Right renal cortex interstitium (tissue), 3 donors: ENCODE measurements at places on chromosomes 3 and 15. TPM values are rescaled to one million over a fixed set of nuclear protein-coding genes. Genes with fewer than 3 reads are reported as not detected.

GRCh38 chr3:187497052-187497451 is 128.9 kb downstream of the RTP4 start:
- DNase-seq, result no peak

DNA sequence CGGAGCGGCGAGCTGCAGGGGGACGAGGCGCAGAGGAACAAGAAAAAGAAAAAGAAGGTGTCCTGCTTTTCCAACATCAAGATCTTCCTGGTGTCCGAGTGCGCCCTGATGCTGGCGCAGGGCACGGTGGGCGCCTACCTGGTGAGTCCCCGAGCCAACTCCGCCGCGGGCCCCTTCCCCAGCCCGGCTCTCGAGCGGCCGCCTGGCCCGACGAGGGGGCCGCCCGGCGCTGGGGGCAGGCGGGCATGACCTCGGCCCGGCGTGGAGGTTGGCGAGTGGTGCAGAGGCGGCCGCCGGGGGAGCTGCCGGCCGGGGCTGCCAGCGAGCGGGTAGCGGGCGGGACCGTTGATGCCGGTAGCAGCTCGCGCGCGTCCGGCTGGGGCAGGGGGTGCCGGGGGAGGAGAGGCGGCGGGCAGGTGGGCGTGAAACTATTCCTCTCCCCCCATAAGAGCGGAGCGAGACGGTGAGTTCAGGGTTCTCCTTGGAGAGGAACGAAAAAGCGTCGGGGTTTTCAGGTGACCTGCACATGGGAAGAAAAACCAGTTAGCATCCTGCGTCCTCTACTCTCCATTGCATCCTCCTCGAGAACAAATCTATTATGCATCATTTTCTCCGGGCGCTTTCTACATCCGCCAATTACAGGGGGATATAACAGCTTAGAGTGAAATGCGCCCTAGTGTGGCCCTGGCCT is 585 bp downstream of the SLCO3A1 start:
- DNase-seq, result no peak

DNA sequence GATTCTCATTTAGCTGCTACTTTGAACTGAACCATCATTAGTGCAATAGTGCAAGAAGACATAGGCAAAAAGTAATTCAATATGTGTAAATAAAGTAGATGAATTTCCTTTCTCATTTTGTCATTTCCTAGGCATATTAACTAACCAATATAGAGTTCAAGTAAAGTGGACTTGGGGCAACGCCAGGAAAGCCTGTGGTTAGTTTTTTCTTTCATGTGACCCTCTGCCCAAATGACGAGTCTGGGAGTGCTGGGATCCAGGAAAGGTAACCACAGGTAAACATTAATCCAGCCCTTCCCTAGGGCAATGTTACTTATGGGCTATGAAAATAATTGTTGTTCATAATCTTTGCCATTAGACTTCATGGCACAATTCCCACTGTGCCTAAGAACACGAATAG is 181.0 kb downstream of the VPS13C start:
- DNase-seq, result no peak

Gene WNT7A
- not detected for polyA plus RNA-seq

DNA sequence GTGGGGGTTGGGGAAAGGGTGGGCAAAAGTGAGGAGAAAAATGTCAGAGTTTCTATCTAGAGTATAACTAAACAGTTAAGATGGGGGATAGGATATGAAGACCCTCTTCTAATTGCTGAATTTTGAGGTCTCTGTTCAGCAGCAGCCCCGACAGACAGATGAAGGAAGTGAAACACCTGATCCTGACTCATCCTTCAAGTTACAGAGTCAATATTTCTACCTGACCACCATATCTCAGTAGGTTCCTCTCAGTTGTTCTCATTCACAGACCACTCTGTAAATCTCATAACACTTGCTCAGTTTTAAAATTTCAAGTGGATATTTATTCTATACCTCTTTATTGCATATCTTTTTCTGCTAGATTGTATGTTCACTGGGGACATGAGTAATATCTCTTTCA is 69.5 kb downstream of the CCDC54 start:
- DNase-seq, result no peak

DNA sequence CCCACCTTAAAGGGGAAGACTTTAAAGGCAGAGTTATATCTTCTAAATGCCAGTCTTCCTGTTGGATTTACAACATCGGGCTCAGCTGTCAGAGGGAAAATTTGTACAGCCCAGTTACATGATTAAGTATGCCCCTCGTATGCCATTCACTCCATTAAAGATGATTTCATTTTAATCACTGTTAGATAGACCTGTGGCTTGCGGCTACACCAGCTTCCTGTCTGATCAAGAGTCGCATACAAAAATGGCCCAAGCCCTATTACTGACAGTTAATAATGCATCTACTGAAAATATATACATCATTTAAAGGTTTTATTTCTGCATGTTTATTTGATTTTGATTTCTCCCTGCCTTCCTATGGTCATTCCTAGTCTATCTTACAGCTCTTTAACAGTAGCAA is 7.1 kb downstream of the EIF4E3 start:
- no peak for DNase-seq

- peak; percentile 1 for DNase-seq
Observed at GRCh38 chr3:95750097-95750496, 1064.3 kb upstream of the EPHA6 start.

Gene IFT122
- polyA plus RNA-seq, result 39.1 TPM

GRCh38 chr3:32284443-32285212 is 46.1 kb downstream of the CMTM8 start:
- DNase-seq, result no peak

DNA sequence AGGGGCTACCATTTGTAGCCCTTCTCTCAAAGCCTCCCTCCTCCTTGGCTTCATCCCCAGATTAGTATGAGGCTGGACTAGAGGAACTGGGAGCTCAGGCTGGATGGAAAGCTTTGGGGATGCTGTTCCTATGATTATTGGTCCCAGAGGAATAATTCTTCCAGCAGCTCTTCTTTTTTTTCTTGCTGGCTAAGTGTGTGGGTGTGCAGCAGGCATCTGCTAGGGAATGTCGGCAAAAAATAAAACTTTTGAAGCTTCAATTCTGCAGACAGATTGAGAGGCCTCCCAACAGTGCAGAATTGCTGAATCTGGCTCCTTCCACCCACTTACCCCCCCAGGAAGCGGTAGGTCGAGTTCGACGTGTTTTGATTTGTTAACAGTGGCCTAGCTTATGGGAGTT is 138.5 kb upstream of the ANKRD28 start:
- no peak for DNase-seq

DNA sequence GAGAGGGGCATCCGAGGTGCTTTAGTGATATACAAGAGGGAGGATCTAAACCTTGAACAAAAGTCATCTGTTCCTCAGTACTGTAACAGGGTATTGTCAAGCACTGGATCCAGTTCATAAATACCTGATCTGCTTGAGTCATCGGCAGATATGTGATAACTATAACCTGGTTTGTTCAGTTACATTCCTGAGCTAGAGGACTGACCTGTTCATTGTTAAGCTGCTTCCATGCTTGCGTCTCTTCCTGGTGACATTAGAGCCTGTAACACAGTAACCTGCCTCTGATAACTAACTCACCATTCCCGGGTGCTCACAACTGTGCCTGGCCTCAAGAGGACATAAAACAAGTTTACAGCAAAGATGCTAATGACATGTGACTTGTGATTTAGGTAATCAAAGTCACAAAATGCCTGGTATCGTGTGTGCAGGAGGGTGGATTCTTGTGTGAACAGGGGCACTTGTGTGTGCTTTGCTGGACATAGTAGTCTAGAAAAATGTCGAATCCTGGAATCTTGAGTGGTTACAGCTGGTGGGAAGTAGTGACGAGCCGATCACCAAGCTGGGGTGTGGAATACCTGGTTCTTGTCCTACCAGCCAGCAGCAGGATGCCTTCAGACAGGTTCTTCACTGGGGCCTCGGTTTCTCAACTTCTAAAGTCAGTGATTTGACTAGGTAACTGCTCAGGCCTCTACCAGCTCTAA is 30.9 kb upstream of the POLR2M start:
- no peak for DNase-seq

Gene PAQR5
- polyA plus RNA-seq, result 33.2 TPM

DNA sequence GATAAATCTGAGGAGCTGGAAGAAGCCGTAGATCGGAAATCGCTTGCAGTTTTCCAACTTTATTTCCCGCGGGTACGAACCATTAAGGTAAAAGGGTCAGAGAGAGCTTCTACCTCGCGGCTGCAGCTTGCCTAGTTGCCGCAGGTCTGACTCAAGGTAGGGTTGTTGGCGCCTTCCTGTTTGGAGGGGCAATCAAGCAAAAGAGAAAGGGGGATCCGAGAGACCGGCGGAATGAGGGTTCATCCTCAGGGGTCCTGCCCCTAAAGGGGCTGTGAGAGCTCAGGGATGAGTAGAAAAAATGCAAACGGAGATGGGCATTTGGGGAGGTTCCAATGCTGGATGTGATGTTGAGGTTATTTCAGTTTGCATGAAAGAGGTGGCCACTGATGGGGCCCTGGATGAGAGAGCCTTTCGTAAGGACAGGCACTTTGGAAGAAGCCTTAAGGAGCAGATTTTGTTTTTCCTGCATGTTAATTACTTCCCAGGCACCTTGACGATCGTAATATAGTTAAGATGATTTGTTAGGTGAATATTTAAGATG is 265.4 kb downstream of the CGGBP1 start:
- peak; percentile 2 for DNase-seq

GRCh38 chr3:123159926-123160635 is 41.7 kb upstream of the SEC22A start:
- DNase-seq, result no peak

DNA sequence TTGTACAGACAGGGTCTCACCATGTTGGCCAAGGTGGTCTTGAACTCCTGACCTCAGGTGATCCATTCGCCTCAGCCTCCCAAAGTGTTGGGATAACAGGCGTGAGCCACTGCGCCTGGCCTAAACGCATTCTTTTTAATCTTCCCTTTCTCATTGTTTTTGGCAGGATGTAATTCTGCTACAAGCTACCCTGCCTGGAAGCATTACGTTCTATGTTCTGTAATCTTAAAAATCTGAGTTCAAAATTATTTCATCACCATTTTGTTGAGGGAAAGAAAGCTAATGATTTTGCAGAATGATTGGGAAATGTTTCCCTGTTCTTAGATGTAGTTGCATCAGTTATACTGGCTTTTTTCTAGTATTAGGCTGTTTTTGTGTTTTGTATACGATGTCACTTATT is 71.5 kb downstream of the RGMA start:
- no peak for DNase-seq

DNA sequence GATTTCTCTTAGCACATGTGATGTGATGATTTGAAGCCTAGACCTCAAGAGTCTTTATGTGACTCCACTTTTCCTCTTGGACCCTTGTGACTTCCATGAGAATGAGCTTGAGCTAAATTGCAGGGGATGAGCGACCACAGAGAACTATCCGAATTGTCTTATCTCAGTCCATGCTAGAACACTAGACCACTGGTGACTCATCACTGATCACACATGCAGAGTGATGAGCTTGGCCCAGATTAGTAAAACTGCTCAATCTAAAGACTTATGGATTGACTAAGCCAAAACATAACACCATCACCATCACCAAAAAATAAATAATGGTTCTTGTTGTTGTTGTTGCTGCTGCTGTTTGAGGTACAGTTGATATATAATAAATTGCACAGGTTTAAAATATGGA is 114.1 kb upstream of the CFAP20DC start:
- no peak for DNase-seq

- DNase-seq, result no peak
Observed at GRCh38 chr3:63609834-63610233, 42.6 kb upstream of the SNTN start.

DNA sequence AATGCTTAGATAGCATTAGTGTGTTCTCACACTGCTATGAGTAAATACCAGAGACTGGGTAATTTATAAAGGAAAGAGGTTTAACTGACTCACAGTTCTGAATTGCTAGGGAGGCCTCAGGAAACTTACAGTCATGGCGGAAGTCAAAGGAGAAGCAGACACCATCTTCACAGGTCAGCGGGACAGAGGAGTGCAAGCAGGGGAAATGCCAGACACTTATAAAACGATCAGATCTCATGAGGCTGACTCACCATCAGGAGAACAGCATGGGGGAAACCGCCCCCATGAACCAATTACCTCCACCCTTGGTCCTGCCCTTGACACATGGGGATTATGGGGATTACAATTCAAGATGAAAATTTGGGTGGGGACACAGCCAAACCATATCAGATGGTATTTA is 381.5 kb upstream of the DPPA4 start:
- DNase-seq, result no peak

Gene PDZRN3
- 43.8 TPM for polyA plus RNA-seq

GRCh38 chr3:8191406-8191805 is 310.2 kb upstream of the LMCD1 start:
- DNase-seq, result no peak

DNA sequence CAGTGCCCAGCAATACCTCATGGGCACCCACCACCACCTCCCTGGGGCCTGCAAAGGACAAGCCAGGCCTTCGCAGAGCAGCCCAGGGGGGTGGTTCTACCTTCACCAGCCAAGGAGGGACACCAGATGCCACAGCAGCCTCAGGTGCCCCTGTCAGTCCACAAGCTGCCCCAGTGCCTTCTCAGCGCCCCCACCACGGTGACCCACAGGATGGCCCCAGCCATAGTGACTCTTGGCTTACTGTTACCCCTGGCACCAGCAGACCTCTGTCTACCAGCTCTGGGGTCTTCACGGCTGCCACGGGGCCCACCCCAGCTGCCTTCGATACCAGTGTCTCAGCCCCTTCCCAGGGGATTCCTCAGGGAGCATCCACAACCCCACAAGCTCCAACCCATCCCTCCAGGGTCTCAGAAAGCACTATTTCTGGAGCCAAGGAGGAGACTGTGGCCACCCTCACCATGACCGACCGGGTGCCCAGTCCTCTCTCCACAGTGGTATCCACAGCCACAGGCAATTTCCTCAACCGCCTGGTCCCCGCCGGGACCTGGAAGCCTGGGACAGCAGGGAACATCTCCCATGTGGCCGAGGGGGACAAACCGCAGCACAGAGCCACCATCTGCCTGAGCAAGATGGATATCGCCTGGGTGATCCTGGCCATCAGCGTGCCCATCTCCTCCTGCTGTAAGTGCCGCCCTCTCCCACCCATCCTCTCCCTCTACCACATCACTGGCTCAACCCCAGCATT is 19.2 kb upstream of the BFSP2 start:
- DNase-seq, result no peak

DNA sequence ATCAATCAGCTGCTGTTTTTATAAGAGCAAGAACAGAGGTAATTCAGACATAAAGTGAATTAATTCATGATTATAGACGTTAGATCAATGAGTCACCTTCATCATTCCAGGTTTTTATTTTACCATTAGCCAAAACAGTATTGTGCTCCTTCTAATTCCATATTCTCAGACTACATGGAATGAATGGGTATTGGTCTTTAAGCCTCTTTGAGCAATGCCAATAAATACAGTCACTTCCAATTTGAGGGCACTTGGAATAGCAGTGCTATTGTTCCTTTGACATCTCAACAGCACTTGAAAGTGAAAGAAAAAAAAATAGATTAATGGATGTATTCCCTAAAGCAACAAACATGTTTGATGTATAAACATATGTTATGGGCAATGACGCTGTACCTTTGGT is 830.9 kb upstream of the CFAP20DC start:
- no peak for DNase-seq

Gene DPPA2
- polyA plus RNA-seq, result 0.76 TPM
